ENCODE measurements at places on chromosomes 1 and 21.

DNA sequence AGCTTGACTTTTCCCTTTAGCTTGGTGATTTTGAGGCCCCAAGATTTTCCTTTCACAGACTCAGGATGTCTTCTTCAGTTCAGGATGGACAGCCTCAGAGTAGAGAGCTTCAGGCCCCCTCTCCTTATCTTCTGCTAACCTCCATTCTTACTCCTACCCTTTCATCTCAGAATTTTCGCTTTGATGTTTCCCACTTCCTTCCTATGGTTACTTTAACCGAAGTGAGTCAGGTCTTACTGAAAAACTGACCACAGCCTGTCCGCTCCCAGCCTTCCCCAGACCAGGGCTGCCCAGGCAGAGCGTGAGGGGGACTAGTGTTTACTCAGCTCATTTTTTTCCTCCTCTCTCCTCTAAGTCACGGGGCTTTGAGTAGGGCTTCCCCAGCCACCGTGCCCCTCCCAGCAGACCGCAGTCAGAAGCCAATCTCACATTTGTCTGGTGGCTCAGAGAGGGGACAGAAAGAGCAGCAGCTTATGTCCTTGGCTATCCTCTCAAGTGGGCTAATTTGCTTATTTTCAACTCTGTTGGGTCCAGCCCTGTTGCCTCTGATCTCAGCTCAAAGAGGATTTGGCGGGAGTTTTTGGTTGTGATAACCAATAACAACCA is 4.2 kb upstream of the IL19 start:
- no peak for DNase-seq

DNA sequence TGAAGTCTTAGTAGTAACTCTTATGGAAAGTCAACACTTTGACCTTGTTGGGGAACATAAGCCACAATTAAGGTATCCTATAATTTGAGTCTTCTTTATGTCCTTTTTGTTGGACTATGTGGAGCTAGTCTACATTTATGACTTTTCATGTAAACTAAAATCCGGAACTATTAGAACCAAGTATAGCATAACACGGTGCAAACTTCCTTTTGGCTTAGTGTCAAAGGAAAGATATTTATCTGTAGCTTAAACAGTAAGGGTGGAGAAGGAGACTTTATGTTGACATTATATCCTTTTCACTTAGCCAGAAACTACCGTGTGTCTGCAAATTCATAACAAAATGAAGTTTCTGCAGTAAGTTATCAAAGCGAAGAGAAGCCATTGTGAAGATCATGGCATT is 7.3 kb downstream of the UAP1 start:
- DNase-seq = no peak

DNA sequence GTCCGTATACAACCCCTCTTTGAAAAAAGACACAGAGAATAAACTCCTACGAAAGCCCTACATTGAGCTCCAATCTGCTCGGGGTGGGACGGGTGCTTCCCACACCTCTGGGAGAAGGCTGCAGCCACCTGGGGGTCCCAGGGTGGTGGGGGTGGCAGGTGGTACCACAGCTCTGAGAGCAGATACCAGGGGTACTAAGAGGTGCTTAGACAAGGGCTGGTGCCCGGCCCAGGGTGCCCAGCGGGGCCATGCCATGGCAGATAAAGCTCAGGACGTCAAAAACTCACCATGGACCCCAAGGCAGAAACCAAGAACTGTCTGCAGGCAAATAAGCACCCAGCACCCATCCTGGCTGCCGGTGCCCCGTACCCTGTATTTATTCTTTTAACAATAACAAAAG is 75.1 kb downstream of the SPSB1 start:
- no peak for DNase-seq

GRCh38 chr1:223700942-223701637 is 11.2 kb upstream of the CAPN2 start:
- DNase-seq = peak; percentile 54

- DNase-seq = peak; percentile 79
These were observed 623 bp downstream of the CAPN2 start for GRCh38 chr1:223712850-223713474.

- no peak for DNase-seq
These were observed 426.5 kb upstream of the BRINP3 start for GRCh38 chr1:190904091-190904695.

- peak; percentile 59 for DNase-seq
These were observed 10.3 kb downstream of the SIM2 start for GRCh38 chr21:36709030-36709867.

- DNase-seq = no peak
These were observed 8.6 kb downstream of the LMOD1 start for GRCh38 chr1:201937624-201938213.

DNA sequence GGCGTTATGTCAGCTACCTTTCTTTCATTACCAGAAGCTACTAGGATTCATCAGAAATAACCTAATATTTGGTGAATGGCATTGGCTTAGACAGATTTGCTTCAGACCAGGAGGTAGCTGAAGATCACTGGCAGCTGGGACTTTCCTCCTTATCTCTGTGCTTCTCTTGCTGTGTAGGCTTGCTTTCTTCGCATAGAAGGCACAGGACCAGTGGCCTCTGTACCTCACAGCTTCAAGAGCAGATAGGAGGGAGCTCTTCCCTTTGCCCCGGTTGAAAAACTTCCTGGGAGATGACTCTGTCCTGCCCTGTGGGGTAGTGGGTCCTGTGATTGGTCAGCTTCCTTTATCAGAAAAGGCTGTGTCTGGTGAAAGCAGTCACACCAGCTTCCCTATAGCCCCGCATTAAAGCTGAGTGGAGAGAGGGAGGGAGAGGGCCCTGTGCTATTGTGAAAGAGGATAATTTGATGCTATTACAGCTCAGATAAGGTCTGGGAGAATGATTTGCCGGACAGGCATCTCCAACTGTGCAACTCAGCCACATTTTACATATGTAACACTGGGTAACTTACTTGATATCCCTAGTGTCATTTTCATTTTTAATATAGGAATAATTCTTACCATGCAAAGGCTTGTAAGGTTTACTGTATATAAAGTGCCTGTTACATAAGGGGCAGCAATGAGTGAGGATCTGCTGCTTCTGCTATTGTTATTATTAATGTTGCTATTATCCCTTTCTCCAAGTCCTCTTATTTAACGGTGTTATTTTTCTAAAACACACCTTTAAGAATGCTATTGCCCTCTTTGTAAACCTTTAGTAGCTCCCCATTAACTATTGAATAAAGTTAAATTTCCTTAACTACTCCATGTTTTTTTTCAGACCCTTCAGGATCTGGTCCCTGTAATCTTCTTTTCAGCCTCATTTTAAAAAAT is 31.6 kb downstream of the OSBPL9 start:
- peak; percentile 11 for DNase-seq

DNA sequence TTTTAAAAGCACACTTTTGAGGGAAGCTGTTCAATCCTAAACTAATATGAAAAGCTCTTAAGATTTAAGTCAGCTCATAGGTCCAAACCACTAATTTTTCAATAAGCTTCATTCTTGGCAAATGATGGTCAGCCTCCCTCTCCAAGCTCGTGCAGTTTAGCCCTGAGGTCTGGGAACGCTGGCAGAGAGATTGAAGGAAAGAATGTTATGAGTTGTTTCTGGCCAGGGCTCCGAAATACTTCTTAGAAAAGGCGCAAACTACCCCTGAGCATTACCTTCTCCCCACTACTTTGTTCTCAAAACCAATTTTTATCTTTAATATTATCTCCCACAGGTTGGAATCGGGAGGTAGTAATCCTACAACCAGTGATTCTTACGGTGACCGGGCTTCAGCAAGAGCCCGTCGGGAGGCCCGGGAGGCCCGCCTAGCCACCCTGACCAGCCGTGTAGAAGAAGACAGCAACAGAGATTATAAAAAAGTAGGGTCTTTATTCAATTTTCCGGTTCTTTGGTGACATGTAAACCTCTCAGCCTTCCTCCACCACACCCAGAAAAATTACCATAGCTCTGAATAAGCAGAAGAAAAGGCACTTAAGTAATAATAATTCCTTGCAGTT is 147.7 kb downstream of the SYT2 start:
- DNase-seq = peak; percentile 64

DNA sequence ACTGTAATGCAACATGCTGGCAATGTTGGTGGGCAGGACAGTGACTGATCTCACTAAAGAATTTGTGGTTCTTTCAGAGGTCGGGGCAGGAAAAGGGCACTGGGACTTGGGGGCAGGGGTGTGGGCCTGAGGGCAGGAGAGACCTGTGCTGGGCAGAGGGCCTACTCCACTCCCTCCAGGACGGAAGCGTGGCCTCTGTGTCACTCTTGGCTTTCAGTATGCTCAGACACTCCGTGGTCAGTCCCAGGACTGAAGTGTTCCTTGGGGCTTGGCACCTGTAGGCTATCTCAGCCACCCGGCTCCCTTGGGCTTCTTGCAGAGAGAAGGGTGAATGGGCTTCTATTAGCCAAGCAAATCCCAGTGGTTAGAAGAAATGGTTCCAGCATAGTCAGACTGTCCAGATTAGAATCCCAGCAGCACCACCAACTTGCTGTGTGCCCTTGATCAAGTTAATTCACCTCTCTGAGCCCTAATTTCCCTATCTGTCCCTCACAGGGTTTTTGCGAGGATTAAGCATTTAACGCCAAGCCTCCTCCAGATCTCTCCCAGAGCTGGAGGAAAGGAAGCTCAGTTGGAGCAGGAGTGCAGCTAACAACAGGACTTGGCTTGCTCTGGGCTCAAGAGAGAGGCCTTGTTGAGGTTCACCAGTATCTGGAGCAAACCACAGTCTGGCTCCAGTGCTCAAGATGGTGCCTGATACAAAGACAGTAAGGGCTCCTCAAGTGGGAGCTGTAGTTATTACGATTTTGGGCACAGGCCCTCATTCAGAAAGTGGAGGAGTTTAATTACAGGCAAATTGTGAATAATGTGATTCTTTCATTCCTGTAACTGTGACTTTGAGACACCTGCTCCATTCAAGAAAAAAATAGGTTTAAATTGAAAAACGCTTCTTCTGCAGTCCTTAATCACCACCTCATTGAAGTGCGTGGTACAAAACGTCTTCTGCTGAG is 57.7 kb upstream of the LRP8 start:
- no peak for DNase-seq

DNA sequence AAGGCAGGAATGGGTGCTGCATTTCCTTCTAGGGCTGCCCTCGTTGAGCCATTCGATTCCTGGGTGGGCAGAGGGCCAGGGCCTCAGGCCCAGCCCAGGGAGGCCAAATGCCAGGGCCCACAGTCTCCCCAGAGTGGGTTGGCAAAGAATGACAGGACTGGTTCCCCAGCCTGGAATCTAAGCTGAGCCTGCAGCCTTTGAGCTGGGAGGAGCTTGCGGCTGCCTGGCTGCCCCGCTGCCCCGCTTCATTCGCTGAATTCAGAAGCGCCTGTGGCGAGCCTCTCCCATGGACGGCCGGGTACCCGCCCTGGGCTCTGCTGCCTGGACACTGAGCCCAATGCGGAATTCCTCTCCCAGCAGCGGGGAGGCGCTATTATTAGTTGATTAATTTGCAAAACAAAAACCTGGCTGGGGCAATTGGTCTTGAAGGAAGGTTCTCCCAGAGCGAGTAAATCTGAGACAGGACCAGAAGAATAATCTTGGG is 32.3 kb upstream of the TARDBP start:
- DNase-seq = peak; percentile 79

- peak; percentile 18 for DNase-seq
These were observed 23.2 kb downstream of the ILDR2 start for GRCh38 chr1:166952002-166952746.

GRCh38 chr21:23729331-23729730 is 1878.0 kb downstream of the MRPL39 start:
- DNase-seq = no peak

DNA sequence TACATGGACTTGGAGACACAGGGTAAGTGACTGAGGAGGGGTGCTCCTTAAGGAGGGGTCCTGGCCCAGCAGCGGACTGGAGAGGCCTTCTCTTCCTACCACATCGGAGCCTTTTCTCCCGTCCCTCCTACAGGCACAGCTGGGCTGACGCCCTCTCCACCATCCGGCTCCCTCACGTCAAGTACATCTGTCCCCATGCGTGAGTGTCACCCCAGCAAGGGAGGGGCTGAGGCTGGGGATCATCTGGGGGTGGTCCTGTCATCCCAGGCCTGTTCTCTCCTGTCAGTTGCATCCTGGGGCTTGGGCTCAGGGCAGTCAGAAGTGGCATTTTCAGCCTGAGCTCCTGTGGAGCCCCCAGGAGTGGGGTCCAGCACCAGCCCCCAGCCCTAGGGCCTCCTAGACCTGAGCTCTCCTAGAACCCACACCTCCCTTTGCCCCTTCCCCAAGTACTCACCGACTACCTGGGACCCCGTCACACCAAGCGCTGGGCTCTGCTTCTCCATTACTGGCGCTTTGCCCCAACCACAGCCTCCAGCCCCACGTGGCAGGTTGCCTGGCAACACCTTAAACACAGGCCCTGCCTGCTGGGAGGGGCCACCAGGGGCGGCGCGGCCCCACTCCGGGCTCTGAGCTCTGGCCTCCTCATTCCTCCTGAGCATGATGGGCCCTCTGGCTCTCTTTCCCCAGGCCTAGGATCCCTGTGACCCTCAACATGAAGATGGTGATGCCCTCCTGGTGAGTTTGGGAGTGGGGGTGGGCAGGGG is 2.3 kb downstream of the LYPLA2 start:
- no peak for DNase-seq

DNA sequence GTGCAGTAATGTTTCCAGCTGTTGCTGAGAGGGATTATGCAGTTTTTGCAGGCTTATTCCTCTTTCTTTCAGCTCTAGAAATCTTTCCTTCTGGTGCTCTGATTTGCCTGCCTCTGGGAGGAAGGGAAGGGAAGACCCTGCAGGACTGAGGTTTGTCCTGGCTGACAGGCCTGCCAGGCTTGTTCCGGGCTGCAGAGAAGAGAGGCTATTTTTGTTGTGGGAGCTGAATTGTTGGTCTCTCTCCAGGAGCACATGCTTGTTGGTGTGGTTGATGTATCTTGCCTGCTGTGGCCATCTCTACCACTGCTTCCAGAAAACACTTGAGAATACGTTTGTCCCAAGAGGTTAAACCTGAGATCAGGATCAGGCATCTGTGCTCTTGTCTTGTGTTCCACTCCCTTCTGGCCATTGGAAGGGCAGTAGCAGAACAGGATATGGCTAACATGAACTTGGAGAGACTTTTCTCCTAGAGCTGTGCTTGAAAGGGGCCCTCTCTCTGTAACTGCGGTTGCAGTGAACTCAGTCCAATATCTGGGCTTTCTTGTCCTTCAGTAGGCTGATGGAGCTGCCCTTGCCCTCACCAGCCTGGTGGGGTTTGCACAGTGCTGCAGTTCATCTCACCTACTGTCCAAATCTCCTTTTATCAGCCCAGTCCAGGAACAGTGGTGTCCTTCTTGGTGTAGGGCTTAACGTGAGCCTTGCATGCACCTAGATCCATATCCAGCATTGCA is 21.5 kb upstream of the SLC25A34 start:
- DNase-seq = no peak

GRCh38 chr21:44845418-44846223 is 27.8 kb upstream of the SUMO3 start:
- DNase-seq = peak; percentile 63

DNA sequence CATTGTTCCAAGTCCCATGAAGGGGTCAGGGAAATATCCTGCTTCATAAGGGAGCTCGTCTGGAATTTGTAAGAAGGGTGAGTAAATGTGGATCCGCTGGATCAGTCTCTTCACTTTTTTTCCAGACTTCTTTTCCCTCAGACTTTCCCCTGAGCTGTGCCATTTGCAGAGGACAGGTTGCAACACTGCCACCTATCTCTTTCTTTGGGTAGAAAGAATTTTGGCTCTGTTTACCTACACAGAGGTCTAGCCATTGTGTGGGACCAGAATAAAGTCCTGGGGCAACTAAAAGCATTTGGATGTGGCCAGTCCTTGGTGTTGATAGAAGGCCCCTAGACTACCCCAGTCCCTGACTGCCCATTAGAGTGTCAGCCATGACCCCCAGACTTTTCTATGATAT is 1146.7 kb upstream of the PRMT6 start:
- DNase-seq = no peak

- DNase-seq = no peak
These were observed 145.5 kb upstream of the NRIP1 start for GRCh38 chr21:15210235-15210678.
